ENCODE measurements at places on chromosomes 6 and 20.

- no peak overlapping the region for H3K4me3 ChIP-seq
- H3K27me3 ChIP-seq = peaks cover 45% of the 10 kb centered on the region
- DNase-seq = no peak
- H3K4me1 ChIP-seq = no peaks in the 10 kb centered on the region
- no peak overlapping the region for H3K27ac ChIP-seq
- H3K36me3 ChIP-seq = peaks cover 20% of the 10 kb centered on the region
Observed at GRCh38 chr6:52164319-52165094, 21.7 kb upstream of the IL17A start.

DNA sequence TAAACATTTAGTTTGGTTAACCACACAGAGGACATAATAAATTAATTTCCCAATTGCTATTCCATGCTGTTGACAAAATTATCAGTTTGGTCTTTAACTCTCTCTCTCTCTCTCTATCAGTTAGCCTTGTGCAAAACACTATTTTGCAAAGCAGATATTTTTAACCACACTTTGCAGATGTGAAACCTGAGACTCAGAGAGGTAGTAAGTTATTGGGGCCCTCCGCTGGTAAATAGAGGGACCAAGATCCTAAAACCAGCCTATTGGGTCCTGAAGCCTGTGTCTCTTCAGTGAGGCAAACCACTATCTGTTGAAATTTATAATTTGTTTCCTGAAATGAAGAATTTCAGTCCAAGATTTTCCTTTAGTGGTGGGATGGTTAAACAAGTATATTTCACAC is 231.0 kb downstream of the SOD2 start:
- no peak for DNase-seq
- H3K27ac ChIP-seq = no peak overlapping the region
- no peaks in the 10 kb centered on the region for H3K36me3 ChIP-seq
- peaks cover 21% of the 10 kb centered on the region for H3K27me3 ChIP-seq

DNA sequence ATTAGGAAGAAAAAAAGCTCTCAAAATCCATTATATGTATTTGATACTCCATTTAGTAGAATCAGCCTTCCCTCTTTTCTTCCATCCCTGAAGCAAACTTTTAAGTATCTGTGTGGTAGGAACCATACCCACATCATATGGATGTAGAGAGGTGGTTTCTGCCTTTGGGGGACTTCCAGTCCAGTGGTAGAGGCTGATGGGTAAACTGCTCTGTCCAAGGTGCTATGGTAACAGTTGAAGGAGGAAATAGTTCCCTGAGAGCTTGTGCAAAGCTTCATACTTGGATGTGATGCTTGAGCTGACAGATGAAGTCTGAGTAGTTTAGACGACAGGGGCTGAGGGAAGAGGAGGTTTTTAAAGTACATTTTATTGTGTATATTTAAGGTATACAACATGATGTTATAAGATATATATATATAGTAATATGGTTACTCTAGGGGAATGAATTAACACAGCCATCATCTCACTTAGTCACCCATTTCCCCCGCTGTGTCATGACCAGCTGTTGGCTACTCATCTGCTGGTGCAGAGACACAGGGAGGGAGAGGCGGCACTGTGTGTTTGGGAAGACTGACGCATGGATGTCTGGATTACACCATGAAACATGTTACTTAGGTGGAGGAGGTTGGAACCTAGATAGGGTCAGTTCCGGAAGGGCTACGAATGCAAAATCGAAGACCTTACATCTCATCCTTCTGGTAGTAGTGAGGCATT is 185.2 kb downstream of the FARS2 start:
- peaks cover 20% of the 10 kb centered on the region for H3K4me1 ChIP-seq
- no peak overlapping the region for H3K4me3 ChIP-seq
- no peak overlapping the region for H3K27ac ChIP-seq
- H3K36me3 ChIP-seq = no peaks in the 10 kb centered on the region

GRCh38 chr6:112956696-112957535 is 609.8 kb downstream of the RFPL4B start:
- H3K27ac ChIP-seq = no peak overlapping the region
- no peaks in the 10 kb centered on the region for H3K27me3 ChIP-seq
- H3K4me3 ChIP-seq = no peak overlapping the region
- H3K36me3 ChIP-seq = no peaks in the 10 kb centered on the region

DNA sequence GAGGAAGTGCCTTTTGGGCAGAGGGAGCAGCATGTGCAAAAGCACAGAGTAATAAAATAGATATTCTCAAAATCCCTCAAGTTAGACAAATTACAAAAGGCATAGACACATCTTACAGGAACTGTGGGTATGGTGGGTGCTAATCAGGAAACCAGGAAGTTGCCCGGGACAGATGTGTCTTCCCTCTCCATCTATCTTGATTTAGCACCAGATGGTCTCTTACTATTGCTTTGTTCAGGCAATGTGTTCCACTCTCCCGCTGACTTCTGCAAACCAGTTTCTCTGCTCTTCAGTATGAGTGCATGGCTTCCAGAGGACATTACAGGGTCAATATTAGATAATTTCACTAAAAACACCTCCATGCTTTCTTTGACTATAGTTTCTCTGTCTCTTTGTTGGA is 13.2 kb downstream of the CITED2 start:
- no peaks in the 10 kb centered on the region for H3K27me3 ChIP-seq
- H3K27ac ChIP-seq = peak overlapping the region; percentile 13
- no peak for DNase-seq
- H3K36me3 ChIP-seq = no peaks in the 10 kb centered on the region
- H3K4me3 ChIP-seq = no peak overlapping the region

DNA sequence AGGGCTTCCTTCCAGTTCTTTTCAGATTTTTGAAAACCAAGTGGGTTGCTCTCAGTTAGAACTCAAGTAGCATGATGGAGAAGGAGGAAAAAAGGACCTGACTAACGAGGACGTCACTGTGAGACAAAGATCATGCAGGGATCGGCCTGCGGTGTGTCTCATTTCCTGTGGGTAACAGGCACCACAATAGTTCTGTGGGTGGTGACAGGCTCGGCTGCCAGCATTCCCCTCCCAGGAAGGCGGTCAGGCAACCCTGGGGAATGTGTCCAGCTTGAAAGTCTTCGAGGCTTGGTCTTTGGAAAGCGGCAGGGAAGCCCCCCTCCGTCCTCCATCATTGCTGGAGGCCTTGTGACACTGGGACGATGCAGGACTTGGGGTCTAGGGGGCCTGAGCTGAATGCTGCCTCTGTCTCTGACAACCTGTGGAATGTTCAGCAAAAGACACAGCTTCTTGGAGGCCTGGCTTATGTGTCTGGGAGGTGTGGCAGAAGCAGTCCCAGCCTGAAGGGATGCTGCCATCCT is 121.0 kb downstream of the BCAS1 start:
- DNase-seq = peak; percentile 88
- peak overlapping the region; percentile 75 for H3K27ac ChIP-seq
- H3K4me3 ChIP-seq = peak overlapping the region; percentile 77
- no peaks in the 10 kb centered on the region for H3K27me3 ChIP-seq
- peaks cover 12% of the 10 kb centered on the region for H3K36me3 ChIP-seq
- H3K4me1 ChIP-seq = peaks cover 30% of the 10 kb centered on the region

- H3K36me3 ChIP-seq = no peaks in the 10 kb centered on the region
- no peaks in the 10 kb centered on the region for H3K27me3 ChIP-seq
- H3K27ac ChIP-seq = peak overlapping the region; percentile 0
- peak; percentile 91 for DNase-seq
- peak overlapping the region; percentile 67 for H3K4me3 ChIP-seq
Observed at GRCh38 chr6:474453-475185, 83.1 kb downstream of the IRF4 start.

GRCh38 chr6:26743157-26743821 is 83.7 kb upstream of the ZNF322 start:
- no peak overlapping the region for H3K4me3 ChIP-seq
- no peak for DNase-seq
- peaks cover 61% of the 10 kb centered on the region for H3K27me3 ChIP-seq
- peak overlapping the region; percentile 33 for H3K27ac ChIP-seq
- H3K36me3 ChIP-seq = peaks cover 15% of the 10 kb centered on the region

GRCh38 chr20:46108435-46108841 is 9.7 kb upstream of the CD40 start:
- H3K36me3 ChIP-seq = no peaks in the 10 kb centered on the region
- H3K27ac ChIP-seq = no peak overlapping the region
- peaks cover 73% of the 10 kb centered on the region for H3K27me3 ChIP-seq
- DNase-seq = no peak

DNA sequence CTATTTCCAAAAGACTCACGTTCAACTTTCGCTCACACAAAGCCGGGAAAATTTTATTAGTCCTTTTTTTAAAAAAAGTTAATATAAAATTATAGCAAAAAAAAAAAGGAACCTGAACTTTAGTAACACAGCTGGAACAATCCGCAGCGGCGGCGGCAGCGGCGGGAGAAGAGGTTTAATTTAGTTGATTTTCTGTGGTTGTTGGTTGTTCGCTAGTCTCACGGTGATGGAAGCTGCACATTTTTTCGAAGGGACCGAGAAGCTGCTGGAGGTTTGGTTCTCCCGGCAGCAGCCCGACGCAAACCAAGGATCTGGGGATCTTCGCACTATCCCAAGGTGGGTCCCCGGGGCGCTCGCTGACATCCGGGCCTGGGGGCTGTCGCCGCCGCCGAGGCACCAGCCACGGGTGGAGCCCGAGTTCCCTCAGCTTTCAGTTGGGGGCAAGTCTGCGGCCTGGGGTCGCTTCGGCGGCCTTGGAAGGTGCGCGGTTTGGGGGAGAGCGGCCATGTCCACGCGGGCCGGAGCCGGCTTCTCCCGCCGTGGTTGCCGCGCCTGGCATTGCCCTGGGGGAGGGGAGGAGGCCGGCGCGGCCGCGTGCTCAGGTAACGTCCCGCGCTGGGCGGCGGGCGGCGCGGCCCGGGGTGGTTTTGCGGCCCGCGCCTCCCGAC is 429 bp downstream of the AMD1 start:
- no peaks in the 10 kb centered on the region for H3K27me3 ChIP-seq
- peak overlapping the region; percentile 97 for H3K4me3 ChIP-seq
- peaks cover 41% of the 10 kb centered on the region for H3K4me1 ChIP-seq
- no peak for DNase-seq
- no peaks in the 10 kb centered on the region for H3K36me3 ChIP-seq

- DNase-seq = no peak
- peaks cover 25% of the 10 kb centered on the region for H3K27me3 ChIP-seq
- H3K27ac ChIP-seq = no peak overlapping the region
- peaks cover 3% of the 10 kb centered on the region for H3K4me1 ChIP-seq
- H3K36me3 ChIP-seq = no peaks in the 10 kb centered on the region
Observed at GRCh38 chr6:41655646-41656001, 17.4 kb downstream of the MDFI start.

- no peak overlapping the region for H3K27ac ChIP-seq
- no peaks in the 10 kb centered on the region for H3K36me3 ChIP-seq
- H3K4me1 ChIP-seq = peaks cover 19% of the 10 kb centered on the region
- no peak overlapping the region for H3K4me3 ChIP-seq
Observed at GRCh38 chr20:5141615-5142014, 14.8 kb downstream of the CDS2 start.

- H3K4me1 ChIP-seq = peaks cover 4% of the 10 kb centered on the region
- H3K27ac ChIP-seq = no peak overlapping the region
- H3K36me3 ChIP-seq = no peaks in the 10 kb centered on the region
- DNase-seq = no peak
- peaks cover 6% of the 10 kb centered on the region for H3K27me3 ChIP-seq
- H3K4me3 ChIP-seq = no peak overlapping the region
Observed at GRCh38 chr20:63580796-63581461, 6.9 kb upstream of the HELZ2 start.

GRCh38 chr6:41201764-41202173 is 820 bp upstream of the TREML2 start:
- H3K27ac ChIP-seq = peak overlapping the region; percentile 97
- peaks cover 5% of the 10 kb centered on the region for H3K36me3 ChIP-seq
- H3K4me1 ChIP-seq = peaks cover 57% of the 10 kb centered on the region
- H3K4me3 ChIP-seq = peak overlapping the region; percentile 79
- H3K27me3 ChIP-seq = no peaks in the 10 kb centered on the region
- no peak for DNase-seq

- H3K36me3 ChIP-seq = no peaks in the 10 kb centered on the region
- H3K4me1 ChIP-seq = peaks cover 7% of the 10 kb centered on the region
- no peak overlapping the region for H3K27ac ChIP-seq
- no peak overlapping the region for H3K4me3 ChIP-seq
- H3K27me3 ChIP-seq = peaks cover 22% of the 10 kb centered on the region
Observed at GRCh38 chr20:5882166-5882565, 68.2 kb downstream of the TRMT6 start.

GRCh38 chr6:5205877-5206850 is 54.6 kb downstream of the LYRM4 start:
- H3K27ac ChIP-seq = no peak overlapping the region
- no peaks in the 10 kb centered on the region for H3K36me3 ChIP-seq
- H3K4me1 ChIP-seq = no peaks in the 10 kb centered on the region
- DNase-seq = no peak
- no peaks in the 10 kb centered on the region for H3K27me3 ChIP-seq

- peak overlapping the region; percentile 67 for H3K27ac ChIP-seq
- peaks cover 26% of the 10 kb centered on the region for H3K4me1 ChIP-seq
- peak overlapping the region; percentile 86 for H3K4me3 ChIP-seq
- peaks cover 28% of the 10 kb centered on the region for H3K36me3 ChIP-seq
- H3K27me3 ChIP-seq = no peaks in the 10 kb centered on the region
- no peak for DNase-seq
Observed at GRCh38 chr20:2652724-2653555, 508 bp downstream of the NOP56 start.

- H3K4me1 ChIP-seq = no peaks in the 10 kb centered on the region
- no peak overlapping the region for H3K27ac ChIP-seq
- H3K27me3 ChIP-seq = no peaks in the 10 kb centered on the region
- no peak overlapping the region for H3K4me3 ChIP-seq
- DNase-seq = no peak
Observed at GRCh38 chr6:82842721-82843120, 222.9 kb downstream of the UBE3D start.

- H3K36me3 ChIP-seq = no peaks in the 10 kb centered on the region
- peak; percentile 23 for DNase-seq
- H3K4me1 ChIP-seq = peaks cover 17% of the 10 kb centered on the region
- no peak overlapping the region for H3K27ac ChIP-seq
Observed at GRCh38 chr20:57249772-57250171, 16.7 kb downstream of the BMP7 start.

GRCh38 chr6:116251568-116252384 is 2.1 kb downstream of the TSPYL4 start:
- no peaks in the 10 kb centered on the region for H3K27me3 ChIP-seq
- peaks cover 9% of the 10 kb centered on the region for H3K4me1 ChIP-seq
- H3K36me3 ChIP-seq = no peaks in the 10 kb centered on the region
- H3K27ac ChIP-seq = no peak overlapping the region
- no peak for DNase-seq
- peak overlapping the region; percentile 78 for H3K4me3 ChIP-seq

DNA sequence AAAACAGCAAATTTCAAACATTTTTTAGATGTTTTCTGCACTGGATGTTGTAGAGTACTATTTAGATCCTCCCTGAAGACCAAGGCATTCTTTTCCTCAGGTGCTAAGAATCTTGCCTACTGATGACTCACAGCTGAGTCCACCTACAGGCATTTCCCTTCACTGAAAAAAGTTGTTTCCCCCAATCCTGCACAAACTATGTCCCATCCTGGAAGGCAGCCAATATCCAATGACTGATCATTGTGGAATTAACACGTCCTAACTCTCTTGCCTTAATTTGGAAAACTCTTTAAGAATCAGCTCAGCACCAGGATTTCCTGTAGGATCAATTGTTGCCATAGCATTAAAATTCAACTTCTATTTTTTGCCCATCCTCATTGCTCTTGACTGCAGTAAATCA is 268.4 kb upstream of the IRAK1BP1 start:
- H3K4me3 ChIP-seq = no peak overlapping the region
- no peaks in the 10 kb centered on the region for H3K4me1 ChIP-seq
